ENCODE measurements at places on chromosomes 5 and 9.

- DNase-seq: no peak
Measured at GRCh38 chr5:115940080-115940810, 22.0 kb upstream of the LVRN start.

DNA sequence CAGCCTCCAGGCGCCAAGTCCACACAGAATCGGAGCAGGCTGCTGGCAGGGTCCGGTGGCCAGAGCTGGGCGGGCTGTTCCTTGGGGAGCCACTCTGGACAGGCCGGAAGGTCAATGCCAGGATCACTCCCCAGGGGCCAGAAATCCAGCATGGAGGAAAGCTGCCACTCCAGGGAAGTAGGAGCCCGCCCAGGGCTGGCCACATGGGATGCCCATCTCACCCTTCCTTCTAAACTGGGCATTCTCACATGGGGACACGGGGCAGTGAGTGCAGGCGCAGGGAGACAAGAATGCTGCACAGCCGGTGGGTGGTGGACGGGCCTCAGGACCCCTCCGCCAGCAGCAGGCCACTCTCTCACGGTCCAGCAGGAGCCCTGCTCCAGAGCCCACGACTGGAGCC, 58.2 kb downstream of the ADAMTS2 start:
- no peak for DNase-seq

DNA sequence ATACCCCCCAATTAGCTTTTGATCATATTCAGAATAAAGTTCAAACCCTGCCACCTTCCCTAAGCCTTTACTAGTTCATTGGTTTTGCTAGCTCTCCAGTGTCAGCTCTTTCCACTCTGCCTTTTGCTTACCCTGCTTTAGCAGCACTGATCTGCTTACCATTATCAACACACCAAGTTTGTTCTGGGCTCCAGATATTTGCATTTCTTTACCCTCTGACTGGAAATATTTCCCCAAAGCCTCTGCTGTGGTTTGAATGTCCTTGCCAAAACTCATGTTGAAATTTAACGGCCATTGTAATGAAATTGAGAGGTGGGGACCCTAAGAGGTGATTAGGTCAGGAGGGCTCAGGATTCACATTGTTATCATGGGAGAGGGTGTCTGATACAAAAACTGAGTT, 99.5 kb downstream of the GCNT1 start:
- no peak for DNase-seq

DNA sequence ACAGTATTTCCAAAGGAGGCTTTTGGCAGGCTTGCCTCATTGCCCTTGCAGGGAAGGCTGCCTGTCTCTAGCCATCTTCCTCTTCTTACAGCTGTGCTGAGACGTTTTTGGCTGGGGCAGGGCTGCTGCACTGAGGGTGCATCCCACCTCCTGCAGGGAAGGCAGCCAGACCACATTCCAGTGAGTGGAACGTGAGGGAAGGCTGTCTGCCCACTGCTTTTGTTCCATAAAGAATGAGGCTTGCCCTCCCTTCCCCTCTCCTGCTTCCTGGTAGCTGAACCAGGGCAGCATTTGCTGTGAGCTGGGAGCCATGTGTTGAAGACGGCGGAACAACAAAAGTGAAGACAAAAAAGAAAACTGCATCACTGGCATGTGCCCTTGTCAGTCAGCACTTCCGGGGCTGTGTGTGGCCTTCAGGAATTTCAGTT, 16.8 kb downstream of the MGAT1 start:
- no peak for DNase-seq

GRCh38 chr5:59727186-59727585, 166.3 kb downstream of the PDE4D start:
- DNase-seq: no peak

DNA sequence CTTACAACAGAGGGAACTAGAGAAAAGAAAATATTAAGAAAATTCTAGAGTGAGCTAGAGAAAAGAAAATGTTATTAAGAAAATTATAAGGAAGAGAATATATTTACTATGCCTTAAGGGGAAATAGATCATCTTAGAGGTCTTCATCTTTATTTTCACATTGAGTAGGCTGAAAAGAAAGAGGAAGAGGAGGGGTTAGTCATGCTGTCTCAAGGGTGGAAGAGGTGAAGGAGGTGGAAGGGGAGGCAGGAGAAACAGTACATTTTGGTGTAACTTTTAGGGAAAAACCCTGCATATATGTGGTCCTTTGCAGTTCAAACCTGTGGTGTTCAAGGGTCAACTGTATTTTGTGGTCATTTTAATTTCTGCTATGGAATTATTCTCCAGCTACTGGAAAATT, 46.6 kb downstream of the PPIP5K2 start:
- no peak for DNase-seq

DNA sequence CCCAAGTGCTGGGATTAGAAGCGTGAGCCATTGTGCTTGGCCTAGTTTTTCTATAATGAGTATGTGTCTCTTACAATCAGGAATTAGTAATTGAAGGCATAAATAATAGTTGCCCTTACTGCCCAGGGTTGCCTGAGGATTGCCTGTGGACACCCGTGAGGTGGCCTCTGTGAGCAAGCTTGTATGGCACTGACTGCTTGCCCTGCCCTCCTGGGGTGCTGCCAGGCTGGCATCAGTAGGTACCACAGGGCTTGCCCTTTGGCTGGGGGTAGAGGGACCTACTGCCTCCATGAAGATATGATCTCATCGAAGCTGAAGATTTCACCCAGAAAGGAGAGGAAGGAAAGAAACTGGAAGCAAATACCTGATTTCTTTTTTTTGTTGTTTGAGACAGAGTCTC, 23.8 kb upstream of the PHF19 start:
- DNase-seq: no peak

- DNase-seq: no peak
Measured at GRCh38 chr9:110087605-110088004, 120.4 kb downstream of the C9orf152 start.

DNA sequence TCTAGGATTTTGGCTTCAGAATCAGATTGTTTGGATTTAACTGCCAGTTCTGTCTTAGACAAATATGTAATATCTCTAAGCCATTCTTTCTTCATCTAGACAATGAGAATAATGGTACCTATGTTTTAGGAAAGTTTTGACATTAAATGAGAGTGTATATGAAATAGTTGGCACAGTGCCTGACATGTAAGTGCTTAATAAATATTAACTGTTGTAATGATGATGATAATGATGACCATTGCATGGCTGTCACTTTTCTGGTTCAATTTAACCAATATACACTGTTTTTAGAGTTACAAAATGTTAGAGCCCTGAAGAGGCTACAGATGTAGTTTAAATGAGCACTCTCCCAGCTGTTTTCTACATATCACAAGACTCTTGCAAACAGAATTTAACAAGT, 131.7 kb downstream of the RANBP17 start:
- DNase-seq: no peak

DNA sequence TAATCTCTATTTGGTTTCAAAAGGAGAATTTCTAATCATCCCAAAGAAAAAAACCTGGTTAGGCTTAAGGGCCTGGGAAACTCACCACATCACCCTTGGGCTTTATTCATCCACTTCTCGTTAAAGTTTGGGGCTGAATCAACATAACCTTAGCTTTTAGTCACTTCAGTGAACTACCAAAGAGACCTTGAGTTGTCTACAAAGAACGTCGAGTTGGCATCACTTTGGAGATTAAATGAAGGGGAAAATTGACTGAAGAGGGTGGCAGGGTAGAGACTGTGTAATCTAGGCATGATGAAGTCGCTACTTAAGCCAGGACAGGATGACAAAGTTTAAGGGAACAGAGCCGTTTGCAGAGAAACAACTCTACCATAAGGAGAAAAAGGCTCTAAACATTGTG, 341.4 kb downstream of the RAB3C start:
- no peak for DNase-seq

DNA sequence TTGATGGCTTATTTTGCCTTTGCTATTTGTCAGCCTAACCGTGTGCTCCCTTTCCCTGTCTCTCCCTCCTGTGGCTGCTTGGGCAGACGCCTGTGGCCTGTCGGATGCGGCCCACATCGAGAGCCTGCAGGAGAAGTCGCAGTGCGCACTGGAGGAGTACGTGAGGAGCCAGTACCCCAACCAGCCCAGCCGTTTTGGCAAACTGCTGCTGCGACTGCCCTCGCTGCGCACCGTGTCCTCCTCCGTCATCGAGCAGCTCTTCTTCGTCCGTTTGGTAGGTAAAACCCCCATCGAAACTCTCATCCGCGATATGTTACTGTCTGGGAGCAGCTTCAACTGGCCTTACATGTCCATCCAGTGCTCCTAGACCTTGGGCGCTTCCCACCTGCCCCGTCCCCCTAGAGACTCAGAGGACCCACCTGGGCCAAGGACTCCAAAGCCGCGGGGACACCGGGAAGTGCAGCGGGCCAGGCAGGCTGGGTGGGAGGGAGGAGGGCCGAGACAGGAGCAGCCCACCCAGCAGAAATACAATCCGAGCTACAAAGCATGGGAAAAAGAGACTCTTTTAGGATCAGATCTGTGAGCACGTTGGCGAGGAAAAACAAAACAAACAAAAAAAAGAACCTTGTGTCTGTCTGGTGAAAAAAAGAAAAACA, 10.6 kb downstream of the NR2F1 start:
- DNase-seq: no peak

GRCh38 chr9:137762414-137763061, 115.0 kb upstream of the CACNA1B start:
- peak; percentile 64 for DNase-seq

DNA sequence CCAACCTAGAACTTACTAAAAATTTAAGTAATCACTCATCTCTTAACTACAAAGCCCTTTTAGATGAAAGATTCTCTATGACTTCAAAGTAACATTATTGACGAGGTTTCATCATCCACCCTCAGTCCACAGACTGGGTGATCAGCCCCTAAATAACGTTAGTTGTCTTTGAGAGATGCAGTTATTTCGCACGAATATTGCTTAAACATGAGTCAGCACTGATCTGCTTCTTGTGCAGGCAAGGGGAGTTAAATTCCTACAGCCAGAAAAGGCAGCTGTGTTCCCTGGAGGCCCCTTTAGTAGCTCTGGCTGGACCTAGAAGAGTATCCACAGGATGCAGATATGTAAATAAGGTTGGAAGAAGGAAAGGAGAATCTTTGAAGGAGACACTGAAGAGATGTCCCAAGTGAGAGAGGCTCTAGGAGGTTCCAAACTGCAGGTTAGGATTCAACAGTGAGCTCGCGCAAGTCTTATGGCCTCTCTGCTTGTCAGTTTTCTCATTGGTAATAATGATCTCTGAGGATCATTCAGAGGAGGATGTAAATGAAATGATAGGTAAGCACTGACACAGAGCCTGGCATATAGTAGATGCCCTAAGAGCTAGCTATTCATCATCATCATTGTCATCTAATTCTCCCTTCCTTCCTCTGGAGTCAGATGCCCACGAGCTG, 122.2 kb upstream of the MAN2A1 start:
- no peak for DNase-seq

DNA sequence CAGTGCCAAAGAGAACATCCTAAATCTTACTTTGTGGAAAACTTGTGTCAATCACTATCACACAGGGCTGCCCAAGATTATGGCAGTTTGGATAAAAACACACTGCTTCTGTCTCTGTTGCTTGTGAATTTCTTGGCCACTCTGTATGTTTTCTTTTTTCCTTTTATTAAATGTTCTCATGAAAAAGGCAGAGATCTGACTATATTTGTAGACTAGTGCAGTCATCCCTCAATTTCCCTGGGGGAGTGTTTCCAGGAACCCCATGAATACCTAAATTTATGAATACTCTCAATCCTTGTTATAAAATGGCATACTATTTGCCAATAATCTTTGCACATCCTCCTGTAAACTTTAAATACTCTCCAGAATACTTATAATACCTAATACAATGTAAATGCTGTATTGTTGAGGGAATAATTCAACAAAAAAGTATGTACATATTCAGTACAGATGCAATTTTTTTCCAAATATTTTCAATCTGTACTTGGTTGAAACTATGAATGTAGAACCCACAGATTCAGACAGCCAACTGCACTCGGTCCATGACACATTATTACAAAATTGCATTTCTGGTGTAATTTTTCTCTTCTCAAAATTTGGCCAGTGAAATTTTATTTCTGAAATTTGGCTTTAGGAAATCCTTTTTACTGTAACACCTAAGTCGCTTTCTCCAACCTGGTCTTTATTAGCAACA, 391.9 kb upstream of the PRR16 start:
- no peak for DNase-seq

DNA sequence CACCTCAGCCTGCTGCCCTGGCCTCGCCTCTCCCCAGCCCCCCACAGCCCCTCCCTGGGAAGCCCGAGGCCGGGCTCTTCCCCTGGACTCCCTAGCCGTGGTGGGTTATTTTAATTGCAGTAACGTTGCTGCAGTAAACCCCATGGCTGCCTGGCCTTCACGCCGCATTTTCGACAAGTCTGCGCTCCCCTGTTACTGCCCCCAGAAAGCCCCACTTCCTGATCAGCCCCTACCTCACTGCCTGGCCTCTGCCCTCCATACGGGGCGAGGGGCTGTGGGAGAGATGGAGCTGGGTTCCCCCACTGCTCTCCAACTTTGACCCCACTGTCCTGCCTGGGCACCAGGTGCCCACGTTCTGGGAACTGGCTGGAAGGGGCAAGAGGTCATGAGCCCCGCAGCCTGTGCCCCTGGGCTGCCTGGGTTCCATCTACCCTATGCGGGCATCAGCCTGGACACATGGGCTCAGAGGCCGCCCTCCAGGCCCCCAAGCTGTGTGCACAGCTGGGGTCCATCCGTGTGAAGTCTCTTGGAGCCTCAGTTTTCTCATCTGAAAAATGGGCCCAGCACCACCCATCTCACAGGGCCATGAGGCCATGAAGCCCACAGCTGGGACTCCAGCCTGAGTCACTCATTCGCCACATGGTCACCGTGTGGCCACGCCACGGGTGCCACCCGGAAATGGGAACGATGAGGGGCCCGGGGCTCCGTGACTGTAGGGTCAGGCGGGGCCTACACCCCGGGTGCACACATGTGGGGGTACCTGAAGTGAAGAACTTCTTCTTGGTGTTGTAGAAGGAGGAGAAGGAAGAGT, 11.5 kb downstream of the EGFL7 start:
- DNase-seq: no peak

DNA sequence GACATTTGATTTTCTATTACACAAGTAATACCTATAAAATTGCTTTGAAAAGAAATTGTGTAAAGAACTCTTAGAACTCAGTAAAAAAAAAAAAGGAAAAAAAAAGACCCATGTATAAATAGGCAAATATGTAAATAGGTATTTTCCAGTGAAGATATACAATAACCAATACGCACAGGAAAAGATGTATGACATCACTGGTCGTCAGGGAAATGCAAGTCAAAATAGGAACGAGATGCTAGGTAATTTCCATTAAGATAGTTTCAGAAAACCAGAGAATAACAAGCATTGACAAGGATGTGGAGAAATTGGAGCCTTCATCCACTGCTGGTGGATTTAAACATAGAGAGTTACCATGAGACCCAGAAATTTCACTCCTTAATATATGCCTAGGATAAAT, 708.8 kb downstream of the MTRR start:
- no peak for DNase-seq

Data from GM12891 (cell line).